Fibroblast of lung (primary cell): ENCODE measurements at places on chromosomes 5 and 9. TPM values are rescaled to one million over a fixed set of nuclear protein-coding genes. Genes with fewer than 3 reads are reported as not detected.

DNA sequence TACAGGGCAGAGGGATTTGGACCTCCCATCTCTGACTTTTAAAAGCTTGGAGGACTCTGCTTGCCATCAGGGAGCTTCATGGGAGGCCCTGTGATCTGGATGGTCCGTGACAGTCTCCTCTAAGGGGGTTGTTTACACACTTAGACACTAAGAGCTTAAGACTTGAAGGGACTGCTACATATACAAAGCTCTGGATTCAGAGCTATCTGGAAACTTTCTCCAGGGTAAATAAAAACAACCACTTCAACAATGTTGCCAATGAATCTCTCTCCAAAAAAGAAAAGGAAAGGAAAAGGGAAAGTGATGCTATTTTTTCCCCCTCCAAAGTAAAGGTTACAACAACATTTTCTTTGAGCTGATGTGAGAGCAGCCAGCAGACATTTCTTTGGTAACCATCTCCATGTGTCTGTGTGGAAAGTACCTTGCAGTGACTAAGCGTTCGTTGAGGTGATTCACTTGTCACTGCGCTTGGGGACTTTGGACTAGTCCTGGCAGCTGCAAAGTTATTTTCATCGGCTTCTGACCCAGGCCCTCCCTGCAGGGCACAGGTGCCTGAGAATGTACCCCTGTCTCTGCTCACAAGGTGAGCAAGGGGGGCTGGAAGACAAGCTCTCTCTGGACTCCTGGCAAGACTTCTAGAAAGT, 262.1 kb upstream of the KLF4 start:
- peak; percentile 59 for DNase-seq

Gene ANKRD55
- under 0.01 TPM in 1 of 2 replicates, not detected in the other for total RNA-seq

GRCh38 chr5:74394916-74395880, 245.3 kb downstream of the ENC1 start:
- DNase-seq, result no peak

GRCh38 chr9:114266969-114267368, 55.9 kb upstream of the ORM1 start:
- DNase-seq, result no peak

DNA sequence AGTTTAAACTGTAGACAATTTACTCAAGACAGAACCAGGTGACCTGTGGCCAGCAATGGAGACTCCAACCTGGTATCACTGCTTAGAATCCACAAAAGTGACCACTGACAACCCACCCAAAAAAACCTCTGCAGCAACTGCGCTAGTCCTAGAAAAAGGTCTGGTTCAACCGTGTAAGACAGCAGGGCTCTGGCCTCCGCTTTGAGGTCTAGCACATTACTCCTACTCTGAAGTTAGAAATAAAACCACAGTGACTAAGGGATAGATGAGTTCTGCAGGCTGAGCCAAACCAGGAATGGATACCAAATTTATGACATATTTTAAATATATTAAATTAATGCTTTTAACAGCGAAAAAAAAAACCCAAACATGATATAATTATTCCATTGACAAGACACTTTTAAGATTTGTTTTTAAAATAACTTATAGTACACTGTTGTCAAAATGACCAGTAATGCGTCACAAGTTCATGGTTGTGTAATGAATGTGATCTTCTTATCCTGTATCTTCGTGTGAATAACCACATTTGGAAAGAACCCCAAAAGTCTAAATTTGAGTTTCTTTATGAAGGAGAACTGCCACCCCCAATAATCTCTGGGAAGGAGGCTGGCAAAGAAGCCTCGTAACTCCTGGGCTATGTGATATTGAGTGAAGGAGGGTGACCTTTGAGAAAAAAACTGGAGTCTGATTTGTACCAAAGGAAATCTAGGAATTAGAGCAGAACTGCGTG, 101.9 kb upstream of the SLC44A1 start:
- DNase-seq, result peak; percentile 90

Gene FBP1
- total RNA-seq, result not detected in 2 replicates

- no peak for DNase-seq
Measured at GRCh38 chr9:108024604-108025003, 535.0 kb upstream of the KLF4 start.

Gene SHC3
- total RNA-seq, result 7.7 and 16.2 TPM in 2 replicates

Gene DMRT3
- not detected in 2 replicates for total RNA-seq
